COR-L47 (cell line): ENCODE measurements at places on chromosomes 6 and 20.
A peak's percentile ranks its signal among the peaks of the same experiment; 100 is the strongest.

DNA sequence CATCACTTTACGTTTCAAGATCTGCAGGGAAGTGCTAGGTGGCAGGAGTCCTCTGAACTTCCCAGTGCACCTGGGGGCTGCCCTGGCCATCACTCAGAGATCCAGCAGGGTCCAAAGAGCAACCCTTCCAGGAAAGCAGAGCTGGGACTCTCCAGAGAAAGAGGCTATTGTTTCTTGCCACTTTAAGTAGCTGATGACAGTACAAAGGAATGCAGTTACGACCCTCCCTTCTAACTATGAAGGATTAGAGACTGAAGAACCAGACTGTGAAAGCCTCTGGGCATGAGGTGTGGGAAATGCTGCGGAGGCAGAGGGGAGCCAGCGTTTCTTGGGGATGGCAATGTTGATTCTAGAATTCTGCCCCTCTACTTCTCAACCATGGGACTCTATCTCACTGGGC lies 189.1 kb upstream of the SUPT3H start:
- DNase-seq = no peak

- DNase-seq = peak; percentile 46
Observed at GRCh38 chr6:33787954-33788693, 806 bp downstream of the LEMD2 start.

DNA sequence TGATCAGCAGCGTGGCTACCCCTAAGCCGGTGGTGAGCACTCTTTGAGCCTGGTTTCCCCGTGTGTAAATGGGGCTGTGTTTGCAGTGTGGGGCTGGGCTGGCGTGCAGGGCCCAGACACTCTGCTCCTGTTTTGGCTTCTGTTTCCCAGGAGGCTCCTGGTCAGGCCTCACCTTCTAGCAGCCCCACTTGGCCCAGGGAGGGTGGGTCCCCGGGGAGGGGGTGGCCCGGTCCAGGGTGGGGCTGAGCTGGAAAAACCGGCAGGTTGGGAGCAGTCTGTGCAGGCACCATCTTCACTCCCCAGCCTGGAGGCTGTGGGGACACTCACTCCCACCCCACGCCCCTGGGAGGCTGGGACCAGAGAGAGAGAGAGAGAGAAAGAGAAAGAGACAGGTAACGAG lies 25.3 kb downstream of the CEBPB start:
- DNase-seq = no peak

DNA sequence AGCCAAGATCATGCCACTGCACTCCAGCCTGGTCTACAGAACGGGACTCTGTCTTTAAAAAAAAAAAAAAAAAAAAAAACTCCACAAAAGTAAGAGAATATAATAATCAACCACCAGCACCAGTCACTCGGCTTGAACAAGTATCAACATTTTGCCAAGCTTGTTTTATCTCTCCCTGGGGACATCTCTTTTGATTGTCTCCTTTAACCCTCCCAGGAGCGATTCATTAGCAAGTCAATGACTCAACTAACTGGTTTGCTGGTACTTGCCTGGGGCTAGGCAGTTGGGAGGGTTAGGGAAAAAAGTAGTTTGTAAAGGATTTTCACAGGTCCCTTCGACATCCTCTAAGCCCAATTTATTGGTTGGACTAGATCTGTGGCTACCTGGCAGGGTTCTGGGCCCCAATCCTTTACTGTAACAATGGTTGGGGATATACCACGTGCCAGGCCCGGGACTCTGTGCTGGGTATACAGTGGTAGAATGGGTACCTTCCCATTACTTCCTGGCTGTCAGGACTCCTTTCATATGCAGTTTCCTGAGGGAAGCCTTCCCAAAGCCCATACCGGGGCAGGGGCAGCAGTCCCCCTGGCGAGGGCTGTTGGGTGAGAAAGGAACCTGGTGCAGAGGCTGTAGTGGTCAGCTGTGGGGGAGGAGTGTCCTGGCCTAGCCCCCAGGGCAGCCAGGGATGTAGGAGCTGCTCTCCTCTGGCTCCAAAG lies 12.2 kb downstream of the TGIF2 start:
- DNase-seq = no peak

GRCh38 chr20:53773792-53774401 lies 180.3 kb upstream of the ZNF217 start:
- DNase-seq = no peak

DNA sequence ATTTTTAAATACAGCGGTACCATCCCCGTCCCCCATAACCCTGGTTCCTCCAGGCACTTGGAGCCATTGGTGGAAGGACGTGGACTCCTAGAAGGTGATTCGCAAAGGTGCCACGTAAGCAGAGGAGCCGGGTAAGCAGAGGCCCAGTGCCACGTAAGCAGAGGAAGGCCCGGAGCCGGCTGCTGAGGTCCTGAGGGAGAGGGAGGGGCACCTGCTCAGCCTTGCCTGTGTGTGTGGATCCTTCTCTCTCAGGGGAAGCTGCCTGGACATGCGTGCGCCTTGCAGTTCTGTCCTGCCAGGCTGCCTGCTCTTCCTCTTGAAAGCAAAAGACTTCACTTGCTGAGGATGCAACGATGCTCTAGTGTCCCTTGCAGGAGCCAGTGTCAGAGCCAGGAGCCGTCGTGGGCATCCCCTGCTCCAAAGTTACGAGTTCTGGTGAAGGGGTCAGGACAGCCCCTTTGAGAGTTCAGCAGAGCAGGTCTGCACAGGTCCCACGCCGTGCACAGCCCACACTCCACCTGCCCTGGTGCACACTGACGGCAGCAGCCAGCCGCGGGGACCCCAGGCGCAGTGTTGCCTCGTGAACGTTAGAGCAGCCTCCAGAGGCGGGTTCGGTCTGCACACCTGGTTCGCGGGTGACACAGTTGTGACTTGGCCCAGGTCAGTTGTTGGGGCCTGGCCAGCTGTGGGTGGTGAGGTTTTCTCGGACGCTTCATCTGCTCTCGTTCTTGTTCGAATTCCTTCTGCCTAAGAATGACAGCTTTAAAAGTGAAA lies 1.9 kb upstream of the NKAIN4 start:
- DNase-seq = no peak
